ENCODE measurements at places on chromosomes 12 and 14. TPM values are rescaled to one million over a fixed set of nuclear protein-coding genes. Genes with fewer than 3 reads are reported as not detected.

DNA sequence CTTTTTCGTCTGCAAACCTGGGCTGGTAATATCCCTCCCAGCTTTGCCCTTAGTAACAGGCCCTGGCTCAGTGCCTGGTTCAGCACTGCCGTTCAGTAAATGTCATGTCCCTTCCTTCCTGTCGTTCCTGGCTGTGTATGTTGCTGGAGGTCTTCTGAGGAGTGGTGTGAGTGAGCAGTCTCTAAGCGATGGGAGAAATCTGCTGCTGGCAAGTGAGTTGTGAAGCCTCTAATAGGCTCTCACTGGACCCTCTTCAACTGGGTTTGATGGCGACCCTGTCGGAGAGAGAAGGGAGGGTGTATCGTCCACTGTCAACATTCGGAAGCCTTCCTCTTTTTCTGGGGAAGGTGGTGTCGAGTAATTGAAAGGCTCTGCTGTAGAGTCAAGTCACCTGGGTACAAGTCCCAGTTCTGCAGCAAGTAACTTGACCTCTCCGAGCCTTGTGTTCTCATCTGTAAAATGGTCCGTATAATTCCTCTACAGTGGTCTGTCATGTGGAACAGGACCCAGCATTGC, 62.8 kb downstream of the HRK start:
- DNase-seq = no peak

DNA sequence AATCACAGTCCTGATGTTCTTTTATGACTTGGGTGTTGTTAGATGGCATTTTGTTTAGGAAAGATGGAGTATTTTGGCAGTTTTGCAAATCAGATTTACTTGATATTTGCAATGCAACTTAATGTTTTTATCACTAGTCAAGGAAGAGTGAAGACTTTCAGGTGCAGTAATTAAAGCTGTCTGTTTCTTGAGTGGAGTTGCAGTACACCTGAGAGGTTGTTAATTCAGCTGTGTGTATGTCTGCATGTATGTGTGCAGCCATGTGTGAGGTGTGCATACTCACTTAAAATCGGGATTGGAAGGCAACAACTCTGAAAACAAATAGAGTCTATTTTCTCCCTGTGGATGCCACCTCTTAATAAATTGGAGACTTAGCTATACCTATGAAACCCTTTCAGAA, 94.5 kb downstream of the RMST start:
- no peak for DNase-seq

GRCh38 chr12:22018860-22019259, 27.2 kb upstream of the CMAS start:
- DNase-seq = no peak

- no peak for DNase-seq
Measured at GRCh38 chr12:52073531-52074381, 4.0 kb downstream of the ATG101 start.

DNA sequence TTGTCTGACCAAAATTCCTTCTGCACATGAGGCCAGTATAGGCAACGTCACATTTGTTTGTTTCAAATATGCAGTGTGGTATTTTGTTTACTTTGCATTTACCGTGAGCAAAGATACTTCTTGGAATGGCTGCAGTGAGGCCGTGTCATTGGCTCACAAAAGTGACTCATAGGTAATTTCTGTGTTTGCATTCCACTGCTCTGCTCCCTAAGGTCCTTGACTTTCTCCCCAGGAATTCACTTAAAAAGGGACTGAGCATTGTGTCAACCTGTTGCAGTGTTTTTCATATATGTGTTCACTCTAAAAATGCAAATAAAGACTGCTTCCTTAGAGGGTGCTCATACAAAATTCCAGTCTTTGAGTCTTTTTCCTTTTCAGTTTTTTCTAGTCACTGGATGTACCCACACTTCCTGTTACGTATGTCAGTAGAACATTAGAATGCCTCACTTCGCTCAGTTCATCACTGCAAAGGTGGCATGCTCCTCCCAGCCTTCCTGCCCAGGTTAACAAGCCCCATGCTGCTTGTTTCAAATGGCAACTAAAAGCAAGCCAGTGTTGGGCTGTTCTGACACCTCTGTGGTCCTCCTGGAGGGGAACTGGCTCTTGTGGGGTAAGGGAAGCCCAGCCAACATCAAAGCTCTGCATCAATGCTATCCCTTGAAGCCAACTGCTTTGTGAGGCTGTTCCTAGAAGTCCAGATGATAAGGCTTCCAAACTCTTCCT, 9.1 kb downstream of the C12orf76 start:
- peak; percentile 68 for DNase-seq

GRCh38 chr12:25590011-25590721, 37.1 kb upstream of the LMNTD1 start:
- no peak for DNase-seq

- DNase-seq = no peak
Measured at GRCh38 chr12:109524466-109525278, 47.2 kb downstream of the UBE3B start.

DNA sequence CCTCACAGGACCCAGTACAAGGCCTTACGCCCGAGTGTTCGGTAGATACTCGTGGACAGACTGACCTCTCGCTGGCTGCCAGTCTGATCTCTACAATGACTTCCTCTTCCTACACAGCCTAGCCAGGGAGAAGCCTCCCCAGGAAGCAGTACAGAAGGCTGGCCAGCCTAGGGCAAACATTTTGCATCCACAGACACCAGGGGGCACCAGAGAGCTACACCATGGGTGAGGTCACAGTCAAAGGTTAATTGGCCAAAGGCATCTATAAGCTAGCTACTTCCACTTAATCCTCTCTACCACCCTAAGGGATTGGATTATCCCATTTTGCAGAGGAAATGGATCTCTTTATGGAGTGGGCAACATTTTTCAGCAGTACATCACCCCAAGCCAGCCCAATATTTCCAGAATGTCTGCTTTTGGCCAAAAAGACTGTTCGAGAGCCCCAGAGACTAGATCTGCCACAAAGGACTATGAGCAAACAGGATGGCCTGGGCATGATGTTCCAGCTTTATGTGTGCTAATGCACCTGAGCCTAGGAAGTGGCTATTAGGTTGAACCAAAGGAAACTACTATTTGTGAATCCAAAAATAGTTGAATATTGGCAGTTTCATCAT, 14.6 kb upstream of the PNMA1 start:
- DNase-seq = peak; percentile 87

DNA sequence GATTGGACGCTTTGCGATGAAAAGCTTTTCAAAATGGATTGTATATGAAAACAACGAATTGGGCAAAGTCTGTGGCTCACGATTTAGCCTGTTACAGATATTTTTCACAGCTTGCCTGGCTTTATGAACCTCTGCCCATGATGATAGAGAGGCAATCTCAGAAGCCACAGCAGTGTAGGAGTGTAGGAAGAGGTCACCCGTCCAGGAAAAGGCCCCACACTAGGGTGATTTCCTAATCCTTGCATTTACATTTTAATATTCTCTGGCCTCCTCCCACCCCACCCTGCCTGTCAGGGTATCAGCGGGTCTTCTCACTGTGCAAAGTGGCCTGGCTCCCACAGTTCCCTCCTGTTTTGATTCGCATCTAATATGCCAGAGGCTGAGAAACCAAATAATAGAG, 81.8 kb upstream of the FOXN3 start:
- DNase-seq = no peak

- no peak for DNase-seq
Measured at GRCh38 chr14:36845356-36846012, 183.8 kb downstream of the PAX9 start.

DNA sequence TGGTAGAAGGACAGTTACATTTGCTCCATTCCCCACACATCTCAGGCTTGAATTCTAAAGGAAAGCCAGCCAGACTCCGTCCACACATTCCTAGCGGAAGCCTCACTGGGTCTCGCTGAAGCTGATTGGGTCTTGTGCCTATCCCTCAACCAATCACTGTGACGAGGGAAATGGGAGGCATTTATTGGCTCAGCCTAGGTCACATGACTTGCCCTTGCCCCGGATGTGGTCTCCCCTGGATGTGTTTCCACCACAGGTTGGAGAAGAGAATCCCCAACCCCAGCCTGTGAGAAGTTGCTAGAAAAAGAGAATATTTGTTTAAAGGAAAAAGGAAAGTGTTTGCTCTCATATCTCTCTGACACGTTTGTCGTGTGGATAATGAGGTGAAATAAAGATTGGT, 93.4 kb downstream of the C12orf75 start:
- no peak for DNase-seq

GRCh38 chr12:115452751-115453281, 768.8 kb upstream of the TBX3 start:
- no peak for DNase-seq

Gene DEGS2
- 0.11 TPM for total RNA-seq

Gene KRT85
- not detected for total RNA-seq

Gene ACTR10
- 36.3 TPM for total RNA-seq

Gene PTPRO
- not detected for total RNA-seq
